ENCODE measurements at places on chromosomes 16 and 17.

DNA sequence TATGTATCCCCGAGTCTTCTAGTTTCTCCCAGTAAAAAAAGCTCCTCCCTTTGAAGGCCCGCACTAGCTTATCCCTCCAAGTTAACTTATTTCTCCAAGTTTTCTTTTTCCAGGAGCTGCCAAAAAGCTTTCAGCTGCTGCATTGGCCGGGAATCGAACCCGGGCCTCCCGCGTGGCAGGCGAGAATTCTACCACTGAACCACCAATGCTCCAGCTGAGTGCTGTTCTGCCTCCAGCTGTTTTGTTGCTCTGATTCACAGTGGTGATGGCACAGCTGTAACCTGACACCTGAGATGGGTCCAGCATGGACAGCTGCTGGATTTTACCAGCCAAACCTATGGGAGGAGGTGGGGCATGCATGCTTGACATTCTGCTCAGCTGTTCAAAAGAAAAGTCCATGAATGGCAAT is 22.1 kb downstream of the VAC14 start:
- DNase-seq, result peak; percentile 62

- DNase-seq, result peak; percentile 81
Observed at GRCh38 chr17:78174346-78174869, 6.0 kb downstream of the SYNGR2 start.

GRCh38 chr17:17513626-17514025 is 17.4 kb upstream of the RASD1 start:
- no peak for DNase-seq

DNA sequence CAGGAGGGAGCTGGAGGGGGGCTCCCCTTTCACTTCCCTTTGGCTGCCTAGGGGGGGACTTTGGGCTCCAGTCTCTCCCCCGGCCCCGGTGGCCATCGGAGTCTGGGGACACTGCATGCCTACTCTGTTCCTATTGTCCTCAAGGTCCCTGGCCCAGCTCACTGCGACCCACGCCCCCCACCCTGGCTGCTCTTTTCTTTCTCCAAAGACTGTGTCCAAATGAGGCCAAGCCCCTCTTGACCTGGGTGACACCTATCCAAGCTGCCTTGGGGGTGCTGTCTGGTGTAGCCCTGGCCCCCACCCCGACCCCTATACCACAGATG is 12.9 kb downstream of the UBALD1 start:
- DNase-seq, result no peak

DNA sequence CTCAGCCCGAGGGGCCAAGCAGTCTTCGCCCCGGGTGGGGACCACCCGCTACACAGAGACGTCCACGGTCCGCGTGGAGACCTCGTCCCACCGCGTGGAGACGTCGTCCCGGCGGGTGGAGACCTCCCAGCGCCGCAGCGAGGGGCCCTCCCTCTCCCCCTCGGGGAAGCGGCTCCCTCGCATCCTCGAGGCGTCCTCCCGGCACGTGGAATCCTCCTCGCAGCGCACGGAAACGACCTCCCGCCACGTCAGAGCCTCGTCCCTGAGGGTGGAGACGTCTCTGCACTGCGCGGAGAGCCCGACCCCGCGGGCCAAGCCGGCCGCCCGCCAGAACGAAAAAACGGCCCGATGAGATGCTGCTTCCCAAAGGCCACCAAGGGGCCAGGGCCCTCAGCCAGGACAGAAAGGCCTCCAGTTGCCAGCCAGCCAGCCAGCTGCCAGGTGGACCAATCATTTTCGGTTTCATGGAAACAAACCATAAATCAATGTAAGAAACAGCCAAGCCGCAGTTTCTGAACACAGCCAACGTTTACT is 424 bp downstream of the C17orf100 start:
- no peak for DNase-seq

DNA sequence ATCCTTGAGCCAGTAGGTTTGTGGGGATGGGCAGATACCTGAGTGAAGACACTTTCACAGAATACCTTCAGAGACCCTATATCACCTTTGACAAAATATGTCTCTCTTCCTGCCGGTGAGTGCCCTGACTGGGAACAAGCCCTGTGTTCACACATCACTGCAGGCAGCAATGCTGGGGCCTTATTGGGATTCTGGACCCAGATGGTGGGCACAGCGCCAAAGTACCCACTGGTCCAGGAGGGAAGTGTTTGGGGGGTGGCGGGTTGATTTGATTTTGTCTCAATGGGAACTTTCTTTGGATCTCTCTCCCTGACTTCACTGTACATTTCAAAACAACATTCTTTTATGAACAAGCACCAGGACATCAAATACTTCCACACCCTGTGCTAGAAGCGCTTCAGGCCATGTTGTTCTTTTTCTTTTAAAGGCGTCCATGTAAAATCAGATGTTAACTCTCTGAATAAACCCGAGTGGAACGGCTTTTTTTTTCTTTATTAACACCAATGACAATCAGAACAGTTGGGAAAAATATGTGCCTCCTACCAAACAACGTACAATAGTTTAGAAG is 62.4 kb upstream of the AKTIP start:
- DNase-seq, result no peak

GRCh38 chr16:12546918-12547607 is 256.6 kb downstream of the CPPED1 start:
- no peak for DNase-seq

Measured in NCI-H2029 (cell line).